ENCODE measurements at places on chromosomes 7 and 10.

DNA sequence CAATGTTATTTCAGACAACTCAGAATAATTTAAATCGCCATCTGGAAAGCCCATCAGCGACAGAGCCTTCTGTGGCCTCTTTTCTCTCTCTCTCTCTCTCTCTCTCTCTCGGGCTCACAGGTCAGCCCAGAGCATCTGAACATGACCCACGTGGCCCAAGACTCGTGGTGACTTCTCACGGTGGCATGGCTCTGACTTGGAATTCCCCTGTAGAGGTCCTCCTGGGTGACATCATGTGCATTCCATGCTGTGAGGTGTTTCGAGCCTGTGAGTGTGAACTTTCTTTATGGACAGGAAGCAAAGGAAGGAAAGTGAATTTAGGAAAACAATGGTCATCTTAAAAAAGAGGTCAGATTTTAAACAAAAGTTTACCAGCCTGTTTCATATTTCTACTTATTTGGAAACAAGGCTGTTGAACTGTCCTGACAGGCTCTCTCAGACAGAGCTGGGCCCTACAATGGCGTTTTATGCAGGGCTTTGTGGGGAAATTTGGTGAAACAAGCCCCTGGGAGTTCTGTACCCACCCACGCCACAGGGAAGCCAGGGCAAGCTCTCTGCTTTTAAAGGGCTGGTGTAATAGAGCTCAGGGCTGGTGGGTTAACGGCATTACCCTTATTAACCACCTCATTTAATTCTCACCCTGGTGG, 359.7 kb upstream of the ZNF32 start:
- H3K27me3 ChIP-seq: no peaks in the 10 kb centered on the region
- no peaks in the 10 kb centered on the region for H3K36me3 ChIP-seq
- H3K4me3 ChIP-seq: no peak overlapping the region
- no peak overlapping the region for H3K27ac ChIP-seq

- peak; percentile 90 for DNase-seq
- H3K4me1 ChIP-seq: no peaks in the 10 kb centered on the region
- H3K4me3 ChIP-seq: no peak overlapping the region
- peaks cover 21% of the 10 kb centered on the region for H3K36me3 ChIP-seq
- no peak overlapping the region for H3K27ac ChIP-seq
- H3K27me3 ChIP-seq: no peaks in the 10 kb centered on the region
Observed at GRCh38 chr7:1473864-1474512, 14.7 kb upstream of the MICALL2 start.

DNA sequence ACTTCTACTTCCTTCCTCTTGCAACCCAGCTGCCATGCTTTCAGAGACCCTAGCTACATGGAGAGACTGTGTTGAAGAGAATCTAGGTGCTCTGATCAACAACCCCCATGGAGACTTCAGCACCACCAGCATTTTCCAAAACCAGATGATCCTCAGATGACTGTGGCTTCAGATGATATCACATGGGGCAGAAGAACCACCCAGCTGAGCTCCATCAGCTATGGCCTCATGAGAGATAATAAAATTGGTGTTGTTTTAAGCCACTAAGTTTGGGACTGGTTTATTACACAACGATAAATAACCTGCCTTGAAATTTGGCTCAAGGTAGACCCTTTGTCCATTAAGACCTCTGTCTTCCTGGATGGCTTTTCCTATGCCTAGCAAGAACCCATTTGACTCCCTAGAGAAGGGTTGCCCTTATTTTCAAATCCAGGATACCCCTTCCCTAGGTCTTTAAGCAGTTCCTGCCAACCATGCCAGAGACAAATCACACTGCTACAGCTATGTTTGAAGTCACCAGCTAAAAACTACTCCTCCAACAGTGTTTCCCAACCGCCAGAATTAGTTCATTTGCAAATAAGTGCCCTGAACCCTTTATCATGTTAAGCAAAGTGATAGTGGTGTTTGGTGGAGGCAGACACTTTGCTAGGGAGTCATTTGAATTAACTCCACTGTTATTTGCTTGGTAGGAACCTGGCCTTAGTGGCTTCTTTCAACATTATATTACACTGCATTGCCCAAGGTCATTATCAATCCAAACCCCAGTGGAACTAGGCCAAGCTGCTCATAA, 136.9 kb upstream of the PALS2 start:
- no peaks in the 10 kb centered on the region for H3K4me1 ChIP-seq
- H3K4me3 ChIP-seq: no peak overlapping the region
- no peaks in the 10 kb centered on the region for H3K36me3 ChIP-seq
- H3K27me3 ChIP-seq: no peaks in the 10 kb centered on the region
- no peak for DNase-seq

- no peak overlapping the region for H3K27ac ChIP-seq
- no peaks in the 10 kb centered on the region for H3K36me3 ChIP-seq
- no peaks in the 10 kb centered on the region for H3K27me3 ChIP-seq
- H3K4me1 ChIP-seq: no peaks in the 10 kb centered on the region
- H3K4me3 ChIP-seq: no peak overlapping the region
Observed at GRCh38 chr10:103708627-103709288, 146.6 kb downstream of the SH3PXD2A start.

GRCh38 chr10:53836638-53837037, 964.4 kb downstream of the PCDH15 start:
- no peak overlapping the region for H3K4me3 ChIP-seq
- H3K4me1 ChIP-seq: no peaks in the 10 kb centered on the region
- H3K27ac ChIP-seq: no peak overlapping the region
- H3K27me3 ChIP-seq: no peaks in the 10 kb centered on the region

- DNase-seq: no peak
- H3K27ac ChIP-seq: peak overlapping the region; percentile 81
- H3K4me3 ChIP-seq: no peak overlapping the region
- no peaks in the 10 kb centered on the region for H3K36me3 ChIP-seq
Observed at GRCh38 chr7:1668396-1669063, 1.5 kb upstream of the ELFN1 start.

Measured in cardiac muscle cell (in vitro differentiated cells and primary cell).